Central memory CD8-positive, alpha-beta T cell (primary cell): ENCODE measurements at places on chromosomes 4 and X.

- DNase-seq: peak; percentile 38
Measured at GRCh38 chr4:152485726-152486276, 50.1 kb downstream of the FBXW7 start.

DNA sequence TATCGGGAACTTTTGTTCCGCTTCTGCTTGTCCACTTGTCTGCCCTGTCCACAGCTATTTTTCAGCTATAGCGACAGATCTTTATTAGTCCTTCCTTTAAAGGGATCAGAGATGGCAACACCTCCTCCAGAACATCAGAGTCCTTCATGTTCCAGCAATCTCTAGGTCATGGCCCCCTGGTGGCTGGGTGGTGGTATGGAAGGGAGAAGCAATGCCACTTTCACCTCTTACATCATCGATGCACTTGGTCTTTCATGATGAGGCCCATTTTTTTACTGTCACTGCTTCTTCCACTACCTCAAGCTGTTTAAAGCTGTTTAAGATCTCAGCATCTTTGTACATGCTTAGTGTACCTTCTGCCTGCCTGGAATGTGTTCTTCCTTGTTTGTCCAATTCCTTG, 106.7 kb downstream of the ARHGAP6 start:
- peak; percentile 11 for DNase-seq

GRCh38 chrX:136778020-136778419, 2.7 kb downstream of the ARHGEF6 start:
- no peak for DNase-seq

- DNase-seq: no peak
Measured at GRCh38 chr4:179666226-179666625, 2224.0 kb upstream of the AGA start.

- no peak for DNase-seq
Measured at GRCh38 chr4:142574306-142574705, 271.8 kb downstream of the INPP4B start.

DNA sequence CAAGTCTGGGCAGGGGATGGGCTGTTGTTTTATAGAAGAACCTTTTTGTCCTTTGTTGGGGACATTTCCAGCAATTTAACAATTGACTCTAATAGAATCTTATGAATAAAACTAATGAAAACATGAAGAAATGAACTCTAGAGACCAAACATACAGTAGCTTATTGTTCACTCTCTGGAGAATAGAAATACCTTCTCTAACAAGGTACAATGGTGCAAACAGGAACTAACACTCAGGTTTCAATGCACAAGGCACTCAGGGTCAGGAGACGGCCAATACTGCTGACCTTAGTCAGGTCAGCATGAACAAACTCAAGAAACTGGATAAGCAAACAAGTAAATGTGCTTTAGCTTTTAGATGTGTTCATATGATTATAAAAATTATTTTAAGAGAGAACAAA, 39.6 kb upstream of the FBXW7 start:
- no peak for DNase-seq

DNA sequence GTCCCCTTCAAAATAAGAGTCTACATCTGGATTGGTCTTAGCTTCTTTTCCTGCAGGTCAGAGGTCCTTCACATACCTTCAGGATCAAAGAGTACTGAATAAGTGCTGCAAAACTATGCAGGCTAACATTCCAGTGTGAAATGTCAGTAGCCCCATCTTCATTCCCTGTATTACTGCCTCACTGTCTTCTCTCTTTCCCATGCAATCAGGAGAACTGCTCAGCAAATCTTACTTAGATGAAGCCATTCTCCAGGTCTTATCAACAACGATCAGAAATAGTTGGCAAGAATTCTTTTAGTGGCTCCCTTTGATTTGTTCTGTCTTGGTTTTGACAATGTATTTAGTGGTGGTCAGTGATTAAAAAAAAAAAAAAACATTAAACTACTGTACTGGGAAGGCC, 26.0 kb upstream of the IQCM start:
- no peak for DNase-seq

- DNase-seq: peak; percentile 15
Measured at GRCh38 chrX:150693725-150694574, 754 bp downstream of the MTMR1 start.

GRCh38 chr4:14771504-14772175, 230.6 kb upstream of the CPEB2 start:
- DNase-seq: no peak

DNA sequence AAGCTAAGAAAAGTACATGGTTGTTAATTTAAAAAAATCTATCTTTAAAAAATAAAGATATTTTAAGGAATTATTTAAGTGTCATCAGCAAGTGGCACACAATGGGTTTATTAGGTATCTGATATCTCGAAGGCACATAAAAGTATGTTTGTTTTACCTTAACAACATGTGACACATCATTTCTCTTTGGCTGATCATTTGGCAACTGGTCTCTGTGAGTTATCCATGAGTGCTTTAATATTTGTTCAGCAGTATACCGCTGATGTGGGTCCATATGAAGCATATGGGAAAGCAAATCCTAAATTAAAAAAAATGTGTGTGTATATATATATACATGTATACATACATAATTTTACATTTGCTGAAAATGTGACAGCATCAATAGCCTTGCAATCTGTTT, 123.2 kb downstream of the RPS6KA6 start:
- no peak for DNase-seq

GRCh38 chrX:34893741-34894140, 48.9 kb upstream of the FAM47B start:
- no peak for DNase-seq

GRCh38 chr4:178812866-178813265, 1370.6 kb upstream of the AGA start:
- no peak for DNase-seq

GRCh38 chr4:106266201-106266600, 49.8 kb downstream of the TBCK start:
- DNase-seq: no peak

DNA sequence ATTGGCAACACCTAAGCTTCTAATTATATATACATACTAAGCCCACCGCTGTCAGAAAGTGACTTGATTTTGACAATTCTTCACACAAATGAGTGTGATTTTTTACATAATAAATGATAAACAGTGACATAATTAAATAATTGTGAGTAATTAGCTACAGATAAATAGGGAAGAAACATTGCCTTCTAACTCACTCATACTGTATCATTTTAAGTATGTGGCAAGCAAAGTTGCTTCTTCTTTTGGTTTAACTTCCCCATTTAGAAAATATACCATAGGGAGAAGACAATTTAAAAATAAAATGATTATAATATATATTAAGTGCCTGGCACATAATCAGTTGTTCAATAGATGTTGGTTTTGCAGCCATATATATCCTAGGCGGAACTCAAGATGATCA, 644.2 kb downstream of the FSTL5 start:
- no peak for DNase-seq

DNA sequence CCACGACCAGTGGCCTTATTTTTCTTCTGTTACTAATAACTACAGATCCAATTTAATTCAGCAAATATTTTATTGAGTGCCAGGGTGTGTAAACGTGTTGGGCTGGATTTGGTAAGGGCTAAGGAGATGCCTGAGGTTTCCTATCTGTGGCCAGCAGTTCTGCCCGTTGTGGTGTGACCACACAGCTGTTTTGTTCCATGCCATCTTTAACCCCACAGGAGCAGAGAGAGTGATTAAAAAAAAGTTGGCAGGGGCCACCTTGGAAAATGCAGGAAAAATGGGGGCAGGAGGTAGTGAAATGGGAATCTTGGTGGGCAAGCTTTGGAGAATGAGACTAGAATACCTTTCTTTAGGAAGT, 1.1 kb downstream of the PLAC8 start:
- DNase-seq: no peak

DNA sequence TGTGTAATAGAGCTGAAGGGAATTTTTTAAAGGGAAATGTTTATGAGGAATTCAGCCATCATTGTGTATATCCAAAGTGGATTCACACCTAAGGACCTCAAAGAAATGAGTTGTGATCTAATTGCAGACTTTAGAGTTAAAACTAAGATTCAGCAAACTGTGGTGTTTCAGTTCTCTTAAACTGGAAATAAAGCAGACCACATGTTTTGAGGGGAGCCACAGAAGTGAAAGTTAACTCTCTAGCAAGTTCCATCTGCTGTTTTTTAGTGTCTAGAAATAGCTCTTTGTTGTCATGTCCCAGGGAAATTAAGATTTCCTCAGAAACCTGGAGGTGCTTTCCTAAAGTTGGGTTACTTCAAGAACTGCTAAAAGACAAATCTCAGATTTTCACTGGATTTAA, 97.3 kb upstream of the DDX3X start:
- no peak for DNase-seq

DNA sequence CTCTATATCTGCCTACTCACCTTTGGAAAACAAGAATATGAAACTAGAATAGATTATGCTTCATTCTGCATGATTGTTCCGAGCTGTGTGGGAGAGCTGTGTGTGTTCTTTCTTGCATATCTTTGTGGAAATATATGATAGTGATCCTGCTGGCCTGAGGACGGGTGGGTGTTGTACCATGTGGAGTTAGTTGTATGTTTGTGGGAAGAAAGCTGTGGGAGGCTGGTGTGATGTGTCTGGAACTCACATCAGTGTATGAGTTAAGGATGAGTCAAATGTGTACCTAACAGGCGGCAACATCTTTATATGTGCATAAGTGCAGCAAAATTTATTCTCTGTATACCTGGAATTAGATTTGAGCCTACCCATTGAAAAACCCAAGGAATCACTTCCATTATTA, 208.1 kb upstream of the ADGRL3 start:
- no peak for DNase-seq

- DNase-seq: no peak
Measured at GRCh38 chrX:43728002-43728401, 71.9 kb downstream of the MAOA start.

GRCh38 chr4:86521373-86521969, 72.6 kb upstream of the PTPN13 start:
- DNase-seq: no peak

- no peak for DNase-seq
Measured at GRCh38 chrX:95721011-95721410, 963.6 kb upstream of the DIAPH2 start.

DNA sequence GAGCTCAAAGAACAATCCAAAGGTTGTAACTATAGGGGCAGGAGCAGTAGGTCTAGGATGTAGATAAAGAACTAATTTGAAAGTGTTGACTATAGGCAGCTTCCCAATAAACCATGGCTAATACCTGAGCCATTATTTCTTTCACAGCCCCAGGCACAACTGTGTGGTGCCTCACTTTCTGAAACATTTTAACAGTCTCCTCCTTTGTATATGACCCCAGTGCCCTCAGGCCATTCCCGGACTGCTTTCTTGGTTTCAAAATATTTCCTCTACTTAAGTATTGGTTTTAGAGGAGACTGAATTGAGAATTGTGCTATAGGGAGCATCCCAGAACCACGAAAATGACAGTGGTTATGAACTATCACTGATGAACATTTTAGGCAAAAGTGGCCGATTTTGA, 728.7 kb downstream of the IL1RAPL1 start:
- no peak for DNase-seq

DNA sequence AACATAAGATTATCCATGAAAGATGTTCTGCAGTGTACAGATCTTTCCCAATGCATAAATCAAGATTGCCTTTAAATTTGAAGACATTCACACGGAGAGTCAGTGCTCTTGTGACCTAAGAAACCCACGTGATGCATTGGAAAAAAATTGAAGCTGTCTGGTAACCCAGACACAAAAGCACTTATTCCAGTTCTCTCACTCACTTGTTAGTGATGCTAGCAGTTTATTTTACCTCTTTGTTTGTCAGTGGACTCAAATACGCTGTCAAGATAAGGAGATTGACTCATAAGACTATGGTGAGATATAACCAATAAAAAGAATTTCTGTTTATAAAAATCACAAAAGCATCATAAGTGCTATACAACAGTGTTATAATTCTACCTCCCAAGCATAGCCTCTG, 245.8 kb upstream of the SMIM31 start:
- no peak for DNase-seq

GRCh38 chrX:78945186-78945912, at the start of gene P2RY10:
P2RY10 (plus strand) TSS chrX:78945391; CDS start chrX:78960521, 15,130 bp downstream.
- peak; percentile 18 for DNase-seq

GRCh38 chrX:150844016-150844415, 54.5 kb downstream of the CD99L2 start:
- no peak for DNase-seq

DNA sequence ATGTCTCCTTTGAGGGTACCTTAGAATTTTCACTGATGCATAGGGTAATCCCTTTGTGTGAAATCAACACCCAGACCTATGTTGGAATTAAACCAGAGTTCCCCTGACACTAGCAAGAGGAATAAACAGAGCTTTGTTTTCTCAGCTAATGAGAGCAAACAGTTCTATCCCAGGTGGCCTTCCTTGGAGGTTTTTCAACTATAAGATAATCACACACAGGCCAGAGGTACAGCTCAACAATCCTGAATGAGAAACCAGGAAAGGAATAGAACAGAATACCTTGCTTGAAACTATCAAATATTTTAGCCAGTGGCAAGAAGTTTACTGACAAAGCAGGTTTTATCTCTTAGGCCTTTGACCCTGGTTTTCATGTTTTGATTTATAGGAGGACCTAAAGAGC, 100.2 kb downstream of the OTC start:
- DNase-seq: no peak

GRCh38 chr4:155197757-155198156, 10.7 kb upstream of the NPY2R start:
- no peak for DNase-seq

DNA sequence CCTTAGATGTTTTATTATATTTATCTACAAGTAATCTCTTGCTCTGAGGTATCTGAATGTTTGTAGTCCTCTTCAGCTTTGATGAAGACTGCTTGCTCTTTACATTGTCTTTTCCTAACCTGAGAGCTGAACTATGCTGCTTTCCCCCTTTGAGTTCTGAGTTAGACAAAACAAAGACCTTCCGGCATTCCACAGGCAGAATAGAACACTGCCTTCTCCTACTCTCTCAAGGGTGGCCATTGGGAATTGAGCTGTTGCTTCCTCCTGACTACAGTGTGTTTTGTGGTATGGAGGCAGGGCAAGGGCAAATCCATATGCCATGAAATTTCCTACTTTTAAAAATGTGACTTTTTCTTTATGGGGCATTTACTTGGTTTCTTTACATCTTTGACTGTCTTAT, 841.0 kb downstream of the FAM133A start:
- no peak for DNase-seq

- no peak for DNase-seq
Measured at GRCh38 chrX:69085826-69086225, 79.4 kb downstream of the PJA1 start.

- no peak for DNase-seq
Measured at GRCh38 chr4:40395166-40395900, 60.2 kb downstream of the CHRNA9 start.

- DNase-seq: no peak
Measured at GRCh38 chr4:141659539-141659938, 23.2 kb downstream of the IL15 start.
